Activated CD4-positive, alpha-beta T cell treated with anti-CD3 and anti-CD28 coated beads, Interleukin-2, amount 10 ng/mL, durations not matched to agents 7 days and 5 days (primary cell): ENCODE measurements at places on chromosomes 1 and 21.

DNA sequence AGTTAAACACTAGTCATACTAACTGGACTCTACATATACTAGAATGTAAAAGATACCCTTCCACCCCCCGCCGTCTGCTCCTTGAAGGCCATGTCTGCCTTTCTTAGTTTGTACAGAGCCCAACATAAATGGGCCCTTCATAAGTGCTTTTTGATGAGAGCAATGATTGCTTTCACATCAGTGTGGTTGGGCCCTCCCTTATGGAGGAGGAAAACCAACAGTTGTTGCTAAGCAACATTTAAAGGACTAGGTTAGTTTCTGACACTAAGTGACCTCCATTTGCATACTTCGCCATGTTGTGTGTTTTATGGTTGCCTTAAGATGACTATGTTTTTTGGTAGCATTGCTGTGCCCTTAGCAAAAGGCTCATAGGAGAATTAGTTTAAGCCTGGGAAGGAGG lies 182.0 kb upstream of the SGIP1 start:
- DNase-seq: peak; percentile 67

- no peak for DNase-seq
Measured at GRCh38 chr1:36095760-36096405, 7.2 kb downstream of the ADPRS start.

- no peak for DNase-seq
Measured at GRCh38 chr1:206696812-206697585, 12.3 kb downstream of the MAPKAPK2 start.

DNA sequence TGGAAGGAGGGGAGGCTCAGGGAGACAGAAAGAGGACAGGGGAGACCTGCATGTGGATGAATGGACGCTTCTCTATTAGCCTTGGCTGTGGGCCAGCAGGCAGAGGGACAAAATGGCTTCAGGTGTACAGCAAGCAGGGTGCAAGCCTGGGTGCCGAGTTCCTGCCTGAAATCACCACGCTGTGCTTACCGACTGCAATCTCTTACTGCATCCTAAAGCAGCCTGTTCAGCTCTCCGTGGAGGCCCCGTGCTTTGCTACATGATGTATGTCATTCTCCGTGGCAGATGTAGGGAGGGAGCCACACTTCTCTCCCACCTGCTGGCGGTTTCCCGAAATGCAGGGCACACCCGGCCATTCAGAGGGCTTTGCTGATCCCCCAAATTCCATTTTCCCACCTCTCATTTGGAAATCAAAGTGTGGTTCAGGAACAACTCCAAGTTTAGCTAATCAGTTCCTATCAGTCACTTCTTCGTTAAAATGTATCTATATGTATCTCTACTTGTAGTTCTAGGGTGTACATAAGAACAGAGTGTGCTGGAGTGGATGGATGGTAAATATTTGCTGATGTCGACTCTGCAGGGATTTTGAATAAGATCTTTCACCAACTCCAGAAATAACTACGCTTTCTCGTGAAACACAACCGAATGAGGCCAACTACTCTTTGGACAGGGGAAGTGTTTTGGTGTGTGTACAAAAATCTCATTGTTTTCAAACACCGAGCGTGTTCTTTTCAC lies 122.3 kb upstream of the BACE2 start:
- no peak for DNase-seq

DNA sequence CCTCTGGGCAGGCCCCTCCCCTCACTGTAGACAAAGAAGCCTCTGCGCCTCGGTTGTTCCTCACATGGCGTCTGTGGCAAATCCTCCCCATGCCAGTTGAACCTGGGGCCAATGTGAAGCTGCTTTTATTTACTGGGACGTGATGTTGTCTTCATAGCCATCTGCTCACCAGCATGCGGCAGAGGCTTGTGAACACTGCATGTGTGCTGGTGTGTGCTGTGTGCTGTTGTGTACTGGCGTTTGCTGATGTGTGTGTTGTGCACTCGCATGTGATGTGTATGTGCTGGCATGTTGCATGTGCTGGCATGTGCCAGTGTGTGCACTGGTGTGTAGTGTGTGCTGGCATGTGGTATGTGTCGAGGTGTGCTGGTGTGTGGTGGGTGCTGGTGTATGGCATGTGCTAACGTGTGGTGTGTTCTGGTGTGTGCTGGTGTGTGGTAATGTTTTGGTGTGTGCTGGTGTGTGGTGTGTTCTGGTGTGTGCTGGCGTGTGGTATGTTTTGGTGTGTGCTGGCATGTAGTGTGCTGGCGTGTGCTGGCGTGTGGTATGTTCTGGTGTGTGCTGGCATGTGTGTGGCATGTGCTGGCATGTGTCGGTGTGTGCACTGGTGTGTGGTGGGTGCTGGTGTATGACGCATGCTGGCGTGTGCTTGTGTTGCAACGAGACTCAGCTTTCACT lies 37.2 kb upstream of the TRAPPC10 start:
- DNase-seq: no peak

- no peak for DNase-seq
Measured at GRCh38 chr1:60234776-60235175, 161.2 kb upstream of the C1orf87 start.

DNA sequence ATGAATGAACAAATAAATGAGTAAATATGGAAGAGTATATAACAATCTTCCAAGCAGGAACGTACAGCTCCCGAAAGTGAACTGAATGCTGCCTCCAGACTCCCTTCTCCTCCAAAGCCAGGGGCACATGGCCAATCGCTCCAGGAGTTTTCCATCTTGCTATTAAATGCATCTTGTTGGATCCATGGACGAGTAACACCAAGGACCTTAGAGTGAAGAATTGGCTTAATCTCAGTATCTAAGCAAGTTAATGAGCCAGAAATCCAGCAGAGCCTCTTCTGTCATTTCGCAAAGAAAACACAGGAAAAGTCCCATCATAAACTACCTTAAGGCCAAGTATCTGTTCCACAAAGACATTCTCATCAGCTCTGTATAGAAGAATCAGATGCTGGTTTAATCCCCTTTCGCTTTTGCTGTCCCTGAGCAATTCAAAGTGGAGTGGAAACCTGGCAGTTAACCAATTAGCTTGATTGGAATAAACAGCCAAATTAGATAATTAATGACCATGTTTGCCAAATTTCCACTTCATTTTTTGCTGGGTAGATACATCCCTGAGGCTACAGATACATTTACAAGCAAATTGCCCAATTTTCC lies 116.0 kb downstream of the MIS18A start:
- no peak for DNase-seq

GRCh38 chr1:4935807-4936206 lies 281.4 kb downstream of the AJAP1 start:
- DNase-seq: no peak

- no peak for DNase-seq
Measured at GRCh38 chr1:1003618-1004419, 3.9 kb upstream of the HES4 start.

DNA sequence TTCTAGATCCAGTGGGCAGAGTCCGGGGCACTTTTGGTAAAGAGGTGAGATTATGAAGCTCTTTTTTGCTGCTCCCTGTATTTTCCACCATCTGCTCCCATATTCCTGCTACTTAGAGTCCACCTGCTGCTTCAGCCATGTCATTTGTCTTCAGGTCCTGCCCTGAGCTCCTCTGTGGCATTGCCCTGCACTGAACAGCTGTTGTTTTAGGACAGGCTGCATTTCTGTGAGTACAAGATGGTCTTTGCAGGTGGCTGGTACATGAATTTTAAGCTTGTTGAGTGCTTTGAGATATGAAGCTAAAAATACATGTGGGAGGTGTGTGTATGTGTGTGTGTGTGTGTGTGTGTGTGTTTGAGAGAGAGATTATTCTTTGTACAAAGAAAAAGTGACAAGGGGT lies 21.9 kb downstream of the MT1HL1 start:
- no peak for DNase-seq

DNA sequence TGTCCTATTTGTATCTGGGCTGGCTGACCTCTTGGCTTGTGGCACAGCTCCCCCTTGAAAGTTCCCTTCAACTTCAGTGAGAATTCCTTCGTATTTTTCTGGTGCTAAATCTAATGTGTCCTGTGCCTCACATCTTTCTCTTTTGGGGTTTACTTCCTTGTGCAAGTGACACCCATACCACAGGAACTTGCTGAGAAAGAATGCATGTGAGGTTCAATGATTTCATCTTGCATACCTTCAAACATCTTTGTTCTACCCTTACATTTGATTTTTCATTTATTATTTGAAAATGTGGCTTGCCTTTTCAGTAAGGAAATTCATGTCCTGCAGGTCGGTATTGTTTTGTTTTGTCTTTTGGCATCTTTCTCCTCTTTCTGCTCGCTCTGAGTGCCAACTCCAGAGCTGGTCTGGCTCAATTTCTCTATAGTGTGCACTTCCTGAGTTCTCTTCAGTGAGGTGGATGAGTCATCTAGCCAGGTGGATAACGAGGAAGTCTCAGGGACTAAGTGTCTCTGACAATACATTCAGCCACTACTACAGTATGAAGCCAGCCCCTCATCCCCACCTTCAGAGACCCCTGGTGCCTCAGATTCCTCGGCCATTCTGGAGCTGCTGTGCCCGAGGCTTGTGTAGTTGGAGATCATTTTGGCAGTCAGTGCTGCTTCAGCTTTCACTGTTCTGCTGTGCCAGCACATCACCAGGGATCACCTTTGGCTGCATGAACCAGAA lies 59.5 kb downstream of the RIPK4 start:
- DNase-seq: no peak

GRCh38 chr1:69985376-69985775 lies 220.0 kb downstream of the LRRC40 start:
- no peak for DNase-seq

GRCh38 chr1:110967256-110967655 lies 3.5 kb upstream of the LRIF1 start:
- no peak for DNase-seq

DNA sequence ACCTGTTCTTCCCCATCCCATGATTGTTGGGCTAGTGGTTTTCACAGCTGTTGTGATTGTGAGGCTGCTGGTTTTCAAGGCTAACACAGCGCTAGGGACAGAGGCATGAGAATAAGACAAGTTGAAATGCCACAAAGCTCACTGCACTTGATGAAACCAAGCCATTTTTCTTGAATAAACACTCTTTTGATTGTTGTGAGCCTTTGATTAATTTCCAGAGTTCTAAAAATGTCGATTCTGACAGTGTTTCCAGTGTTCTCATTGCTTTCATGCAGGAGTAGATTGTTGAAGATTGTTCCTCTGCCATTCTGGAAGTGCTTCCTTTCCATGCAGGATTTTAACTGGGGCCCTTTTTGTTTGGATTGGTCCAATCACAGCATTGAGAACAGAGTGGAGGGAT lies 134.9 kb upstream of the GRIK3 start:
- no peak for DNase-seq

DNA sequence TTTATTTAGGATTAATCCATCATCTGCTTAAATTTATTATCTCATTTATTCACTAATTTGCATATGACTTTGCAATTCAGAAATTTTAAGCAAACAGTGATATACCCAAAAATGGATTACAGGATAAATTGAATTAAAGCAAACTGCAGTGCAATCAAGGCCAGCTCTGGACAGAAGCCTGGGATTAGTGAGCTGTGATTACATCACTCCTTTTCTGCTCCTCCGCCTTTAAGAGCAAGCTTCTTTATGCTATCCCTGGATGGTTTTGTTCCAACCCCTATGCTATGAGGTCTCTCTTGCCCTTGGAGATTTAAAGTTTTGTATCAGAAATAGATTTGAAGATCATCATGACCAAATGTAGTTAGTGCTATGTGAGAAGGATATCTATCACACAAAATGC lies 32.6 kb downstream of the GPR52 start:
- DNase-seq: no peak

GRCh38 chr21:32315511-32316281 lies 17.0 kb downstream of the MRAP start:
- DNase-seq: no peak

DNA sequence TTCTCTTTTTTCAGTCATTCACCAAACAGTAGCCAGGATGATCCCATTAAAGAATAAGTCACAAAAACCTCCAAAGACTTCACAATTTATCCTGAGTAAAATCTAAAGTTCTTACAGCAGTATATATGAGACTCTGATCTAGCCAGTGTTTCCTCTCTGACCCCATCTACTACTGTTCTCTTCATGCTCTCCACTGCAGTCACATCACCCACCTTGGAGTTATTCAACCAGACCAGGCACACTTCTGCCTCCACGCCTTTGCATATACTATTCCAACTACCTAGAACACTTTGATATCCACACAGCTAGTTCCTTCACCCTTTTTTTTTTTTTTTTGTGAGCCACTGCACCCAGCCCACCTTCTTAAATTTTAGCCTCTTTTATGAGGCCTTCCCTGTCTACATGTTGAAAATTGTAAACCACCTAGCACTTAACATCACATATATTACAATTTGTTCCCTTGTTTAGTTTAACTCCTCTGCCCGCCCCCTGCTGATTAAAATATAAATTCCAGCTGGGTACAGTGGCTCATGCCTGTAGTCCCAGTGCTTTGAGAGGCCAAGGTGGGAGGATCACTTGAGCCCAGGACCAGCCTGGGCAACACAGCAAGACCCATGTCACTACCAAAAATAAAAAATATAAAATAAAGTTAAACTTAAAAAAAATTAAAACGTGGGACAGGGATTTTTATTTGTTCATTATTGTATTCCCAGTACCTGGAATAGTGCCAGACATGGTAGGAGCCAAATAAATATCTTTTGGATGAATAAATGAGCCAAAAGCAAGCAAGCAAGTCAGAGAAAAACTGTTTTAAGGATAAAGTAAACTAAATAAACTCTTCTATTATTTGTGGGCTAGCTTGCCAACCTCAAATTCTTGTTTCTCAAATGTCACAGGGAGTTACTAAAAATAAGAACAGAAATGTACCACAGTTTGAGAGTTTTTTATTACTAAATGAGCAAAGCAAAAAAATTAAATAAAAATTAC lies 35.2 kb upstream of the MUTYH start:
- no peak for DNase-seq

GRCh38 chr21:27219068-27219467 lies 252.2 kb upstream of the ADAMTS5 start:
- no peak for DNase-seq

- DNase-seq: no peak
Measured at GRCh38 chr1:56534130-56534651, 45.2 kb downstream of the PLPP3 start.

DNA sequence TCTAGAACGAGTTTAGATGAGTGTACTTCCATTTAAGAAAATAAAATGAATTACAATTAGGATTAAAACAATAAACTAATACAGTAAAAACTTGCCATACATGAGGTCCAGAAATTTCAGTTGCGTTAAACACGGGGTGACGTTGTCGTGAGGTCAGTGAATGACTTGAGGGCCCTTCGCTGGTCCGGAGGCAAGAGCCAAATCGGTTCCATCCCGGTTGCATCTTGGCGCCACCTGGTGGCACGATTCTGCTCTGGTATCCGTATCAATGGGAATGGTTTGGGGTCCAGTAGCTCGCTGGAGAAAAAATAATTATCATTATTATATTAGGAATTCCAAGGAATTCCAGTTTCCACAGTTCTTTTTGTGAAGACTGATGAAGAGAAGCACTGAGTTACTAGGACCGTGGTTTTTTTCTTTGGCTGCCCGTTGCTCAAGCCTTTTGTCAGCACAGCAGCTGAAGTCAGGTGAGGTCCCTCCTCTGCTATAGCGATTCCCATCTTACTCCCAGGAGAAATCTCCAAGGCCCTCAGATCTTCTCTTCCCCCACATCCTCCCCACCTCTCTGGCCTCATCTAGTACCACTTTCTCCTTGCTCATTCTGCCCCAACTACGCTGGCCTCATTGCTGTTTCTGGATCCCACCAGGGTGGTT lies 161.4 kb downstream of the SLC35F3 start:
- peak; percentile 65 for DNase-seq

GRCh38 chr21:33289199-33289819 lies 23.1 kb downstream of the IL10RB start:
- no peak for DNase-seq
